ENCODE measurements at places on chromosomes 7 and 10.

DNA sequence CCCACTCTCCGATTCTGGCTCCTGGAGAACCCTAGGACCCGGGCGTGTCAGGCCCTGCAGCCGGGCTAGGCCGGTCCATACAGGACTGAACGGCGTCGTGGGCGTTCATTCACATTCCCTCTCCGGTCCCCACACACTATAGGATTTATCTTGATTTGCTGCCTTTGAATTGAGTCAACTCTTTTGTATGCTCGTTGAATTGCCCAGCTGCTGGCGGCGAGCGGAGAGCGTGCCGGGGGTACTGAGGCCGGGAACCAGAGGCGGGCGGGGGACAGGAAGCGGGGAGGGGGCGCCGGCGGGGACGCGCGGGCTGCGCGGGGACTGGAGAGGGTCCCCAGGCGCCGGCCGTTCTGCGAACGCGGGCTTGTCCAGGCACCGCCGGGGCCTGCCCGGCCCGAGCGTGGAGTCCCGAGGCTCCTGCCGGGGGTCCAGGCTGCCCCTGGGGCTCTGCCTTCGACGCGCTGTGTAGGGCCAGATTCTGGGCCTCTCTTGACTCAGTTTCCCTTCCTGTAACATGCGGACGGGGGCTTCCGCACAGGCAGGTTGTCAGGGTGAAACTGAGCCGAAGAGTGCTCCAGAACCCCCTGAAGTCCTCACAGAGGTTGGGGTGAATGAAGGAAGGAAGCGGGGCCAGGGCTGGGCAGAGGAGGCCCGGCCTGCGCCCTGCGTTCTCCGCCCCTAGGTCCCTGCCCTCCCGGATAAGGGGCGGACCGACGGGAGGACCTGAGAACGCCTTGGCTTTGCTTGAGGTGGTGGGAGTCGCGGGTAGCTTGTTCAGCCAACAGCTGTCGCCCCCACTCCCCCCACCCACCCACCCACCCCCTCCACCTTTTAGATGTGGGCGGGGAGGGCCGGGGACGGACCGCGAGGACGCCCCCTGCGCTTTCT lies 769 bp upstream of the ELFN1 start:
- DNase-seq = no peak

DNA sequence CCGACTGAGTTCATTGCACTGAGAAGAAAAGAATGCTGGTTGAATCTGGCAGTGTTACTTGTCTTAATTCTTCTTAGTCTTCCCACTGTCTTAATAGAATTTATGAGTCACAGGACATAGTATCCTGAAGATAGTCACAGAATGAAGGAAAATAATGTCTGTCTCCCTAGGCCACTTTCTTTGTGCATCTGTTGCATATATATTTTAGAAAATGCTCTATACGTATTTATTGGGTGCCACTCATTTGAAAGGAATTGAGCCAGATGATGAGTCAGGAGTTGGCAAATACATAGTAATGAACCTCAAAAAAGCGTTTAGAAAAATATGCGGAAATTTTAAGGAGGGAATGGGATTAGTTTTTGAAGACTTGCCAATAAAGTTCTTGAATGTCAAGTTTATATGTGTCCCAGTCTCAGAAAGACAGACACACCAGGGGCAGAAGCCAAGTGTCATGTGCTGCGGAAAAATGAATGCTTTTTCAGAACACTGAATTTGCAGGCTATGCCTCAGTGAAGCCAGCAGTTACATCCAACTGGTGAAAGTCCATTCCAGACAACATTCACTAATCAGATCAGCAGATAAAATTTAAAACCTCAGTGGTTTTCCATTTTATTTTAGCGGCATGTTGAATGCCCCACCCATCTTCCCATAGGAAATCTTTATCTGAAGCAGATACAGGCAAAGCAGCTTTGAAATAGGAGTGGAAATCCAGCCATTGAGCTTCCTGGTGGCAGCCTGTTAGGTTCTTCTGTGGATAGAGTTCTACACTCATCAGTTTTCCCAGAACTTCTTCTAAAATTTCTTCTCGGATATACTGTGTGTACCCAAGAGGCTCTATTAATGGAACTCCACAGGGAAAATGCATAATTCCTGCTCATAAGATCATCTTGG lies 308.4 kb downstream of the BICC1 start:
- DNase-seq = no peak

- no peak for DNase-seq
Measured at GRCh38 chr7:70457482-70457881, 674.5 kb upstream of the GALNT17 start.

- DNase-seq = no peak
Measured at GRCh38 chr7:92758796-92759431, 77.5 kb downstream of the CDK6 start.

DNA sequence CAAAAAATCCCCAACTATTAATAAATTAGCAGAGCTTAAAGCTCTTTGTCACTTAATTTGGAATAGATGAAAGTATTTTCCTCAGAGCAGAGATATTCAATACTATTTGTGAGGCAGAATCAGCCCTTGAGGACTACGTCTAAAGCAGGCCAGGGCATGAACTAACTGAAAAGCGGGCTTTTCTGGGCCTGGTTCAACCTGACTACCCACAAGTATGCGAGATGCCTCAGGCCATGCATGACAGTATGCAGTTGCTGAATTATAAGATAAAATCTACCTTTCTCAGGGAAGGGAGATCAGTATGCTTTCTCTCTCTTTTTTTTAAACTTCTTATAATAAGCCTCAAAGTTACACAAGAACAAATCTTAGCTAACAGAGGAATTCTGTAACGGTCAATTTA lies 20.1 kb downstream of the TMEM168 start:
- no peak for DNase-seq

- no peak for DNase-seq
Measured at GRCh38 chr7:76403780-76404494, 5.6 kb downstream of the SSC4D start.

DNA sequence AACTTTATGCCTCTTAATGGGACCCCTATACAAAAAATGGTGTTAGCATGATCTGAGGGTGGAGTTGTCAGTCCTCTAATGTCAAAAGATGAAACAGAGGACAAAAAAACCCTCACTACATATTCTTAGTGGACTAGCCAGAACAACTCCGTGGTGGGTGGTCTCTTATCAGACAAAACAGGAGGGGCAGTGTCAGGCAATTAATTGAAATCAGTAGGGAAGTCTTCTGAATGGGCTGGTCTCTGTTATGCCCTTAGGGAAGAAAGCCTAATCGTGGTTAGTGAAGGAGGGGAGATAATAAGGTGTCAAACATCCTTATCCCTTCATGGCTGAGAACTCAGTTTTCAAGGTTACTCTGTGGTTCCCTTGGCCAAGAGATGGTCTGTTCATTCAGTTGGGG lies 909.4 kb downstream of the GRID1 start:
- no peak for DNase-seq

DNA sequence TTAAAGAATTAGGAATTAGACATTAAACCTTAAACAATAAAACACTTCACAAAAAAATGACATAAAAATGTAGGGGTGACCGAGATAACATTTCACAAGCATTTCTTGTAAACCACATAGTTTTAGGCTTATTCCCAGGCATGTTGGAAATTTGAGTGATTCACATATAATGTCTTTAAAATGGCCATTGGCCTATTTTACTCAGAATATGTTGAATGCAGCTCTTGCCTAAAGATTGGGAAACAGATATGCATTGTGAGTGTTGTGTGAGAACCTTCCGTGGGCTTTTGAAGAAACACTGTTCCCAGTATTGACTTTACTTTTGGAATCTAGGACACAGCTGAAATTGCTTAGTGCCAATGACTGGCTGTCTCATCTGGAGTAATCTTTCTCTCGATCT lies 79.6 kb downstream of the ARL5B start:
- no peak for DNase-seq

DNA sequence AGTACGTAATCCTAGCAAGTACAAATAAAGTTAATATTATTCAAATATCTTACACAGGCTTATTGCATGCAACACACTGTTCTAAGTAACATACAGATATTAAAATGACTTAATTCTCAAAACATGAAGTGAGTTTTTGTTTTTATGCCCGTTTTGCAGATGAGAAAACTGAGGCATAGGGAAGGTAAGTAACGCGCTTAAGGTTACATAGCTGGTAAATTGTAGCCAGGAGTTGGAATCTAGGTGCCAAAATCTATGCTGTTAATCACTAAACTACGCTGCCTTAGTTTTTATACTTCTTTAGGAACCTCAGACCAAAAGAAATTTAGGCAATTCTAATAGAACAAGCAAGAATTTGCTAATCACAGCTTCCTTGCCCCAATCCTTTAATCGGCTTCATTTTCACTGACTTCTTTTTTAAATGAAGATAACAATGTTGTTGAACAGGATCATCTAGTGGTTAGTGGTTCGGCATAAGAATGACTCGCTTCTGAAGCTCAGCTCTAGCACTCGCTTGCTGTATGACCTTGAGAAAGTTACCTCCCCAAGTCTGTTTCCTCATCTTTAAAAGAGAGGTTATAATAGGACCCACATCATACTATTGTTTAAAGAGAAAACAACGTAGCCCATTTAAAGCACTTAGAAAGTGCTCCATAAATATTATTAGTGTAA lies 1.0 kb upstream of the LRRTM3 start:
- no peak for DNase-seq

GRCh38 chr10:68463365-68464093 lies 8.2 kb downstream of the DNA2 start:
- DNase-seq = no peak

- DNase-seq = no peak
Measured at GRCh38 chr7:20785157-20786048, 1.3 kb downstream of the SP8 start.

DNA sequence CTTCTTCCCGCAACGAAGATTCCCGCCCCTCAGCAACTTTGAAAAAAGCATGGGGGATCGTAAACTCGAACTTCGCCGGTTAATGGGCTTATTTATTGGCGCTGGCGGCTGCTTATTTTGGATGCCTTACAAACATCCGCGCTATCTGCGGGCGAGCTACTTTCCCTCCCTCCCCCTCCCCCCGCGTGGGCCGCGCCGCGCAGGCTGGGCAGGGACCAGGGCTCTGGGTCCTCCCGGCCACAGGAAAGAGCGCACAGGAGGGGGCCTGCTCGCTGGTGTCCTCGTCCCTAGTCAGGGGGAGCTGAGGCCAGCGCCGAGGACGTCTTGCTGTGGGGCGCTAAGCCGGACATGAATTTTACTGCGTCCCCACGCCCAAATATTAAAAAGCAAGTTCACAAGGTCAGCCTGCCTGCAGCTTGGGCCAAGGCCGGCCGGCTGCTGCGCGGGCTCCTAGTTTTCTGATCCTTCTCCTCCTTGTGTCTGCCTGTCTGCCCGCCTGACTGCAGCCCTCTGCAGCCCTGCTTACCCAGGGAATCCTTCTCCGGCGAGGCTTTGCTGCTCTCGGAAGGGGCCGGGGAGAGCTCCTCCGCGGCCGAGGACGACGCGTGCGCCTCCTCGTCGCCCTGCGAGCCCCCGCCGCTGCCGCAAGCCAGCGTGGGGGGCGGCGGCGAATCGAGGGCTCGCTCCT lies 1.2 kb downstream of the HOXA10 start:
- DNase-seq = no peak

GRCh38 chr10:6912424-6912823 lies 332.3 kb upstream of the PRKCQ start:
- DNase-seq = no peak

- no peak for DNase-seq
Measured at GRCh38 chr10:20313665-20314064, 497.4 kb downstream of the PLXDC2 start.

GRCh38 chr7:47497367-47498096 lies 84.4 kb downstream of the TNS3 start:
- no peak for DNase-seq

GRCh38 chr10:52771534-52772445 lies 794 bp downstream of the MBL2 start:
- no peak for DNase-seq

DNA sequence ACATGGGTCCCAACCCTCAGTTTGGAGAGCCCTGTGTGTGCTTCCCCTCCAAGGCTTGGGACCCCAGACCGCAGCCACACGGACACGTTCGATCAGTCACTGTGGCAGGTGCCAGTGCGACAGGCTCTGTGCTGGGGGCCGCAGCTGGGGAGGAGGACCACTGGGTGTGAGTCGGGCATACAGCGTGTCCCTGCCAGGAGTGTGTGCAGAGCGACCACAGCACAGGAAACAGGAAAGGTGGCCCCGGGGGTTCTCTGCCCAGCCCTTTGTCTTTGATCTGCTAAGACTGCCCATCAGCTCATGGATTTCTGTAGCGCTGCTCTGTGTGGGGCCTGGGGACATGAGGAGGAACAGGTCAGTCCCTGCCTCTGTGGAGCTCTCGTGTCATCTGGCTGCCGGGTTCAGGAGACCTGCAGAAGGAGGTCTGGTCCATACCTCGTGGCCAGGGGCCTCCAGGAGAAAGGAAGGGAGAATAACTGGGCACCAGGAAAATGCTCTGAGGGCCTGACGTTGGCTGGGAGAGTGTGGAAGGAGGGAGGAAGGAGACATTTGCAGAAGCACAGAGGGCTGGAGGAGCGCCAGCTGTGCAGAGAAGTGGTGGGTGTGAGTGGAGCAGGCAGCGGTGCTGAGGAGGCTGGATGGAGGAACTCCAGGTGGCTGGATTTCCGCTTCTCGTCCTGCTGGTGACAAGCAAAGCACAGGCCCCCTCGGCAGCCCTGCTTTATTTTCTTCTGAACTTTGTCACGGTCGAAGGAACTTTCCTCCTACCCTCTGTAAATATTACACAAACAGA lies 4.1 kb downstream of the NUDT1 start:
- DNase-seq = no peak

DNA sequence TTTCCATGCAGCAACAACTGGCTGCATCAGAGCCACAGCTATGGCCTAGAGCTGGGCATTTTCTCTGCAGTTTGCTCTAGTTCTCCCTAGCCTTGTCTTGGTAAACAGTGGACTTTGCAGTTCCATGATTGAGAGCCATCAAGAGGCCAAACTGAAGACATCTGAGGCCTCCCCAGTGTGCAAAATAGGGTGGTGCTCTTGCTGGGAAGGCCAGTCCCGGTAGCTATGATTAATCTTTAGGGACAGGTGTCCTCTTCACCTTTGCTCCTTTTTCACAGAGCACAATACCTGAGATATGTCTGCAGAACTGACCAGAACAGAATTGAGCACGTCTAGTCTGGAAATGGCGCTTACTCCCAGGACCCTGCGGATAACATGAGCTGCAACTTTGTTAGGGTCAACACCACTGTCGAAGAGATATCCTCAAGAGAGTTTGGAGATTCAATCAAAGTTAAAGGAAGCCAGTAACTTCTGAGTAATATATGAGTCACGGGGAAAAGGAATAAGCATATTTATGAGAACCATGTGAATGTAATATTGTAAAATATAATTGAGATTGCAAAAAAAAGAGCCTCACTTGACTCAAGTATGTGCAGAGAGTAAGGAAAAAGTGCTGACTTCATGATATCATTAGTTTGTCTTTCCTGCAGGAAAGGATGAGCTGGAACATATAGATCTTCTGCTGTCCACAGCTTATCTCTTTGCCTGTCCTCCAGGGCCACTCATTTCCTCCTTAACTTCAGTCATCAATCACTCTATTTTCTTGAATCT lies 76.7 kb downstream of the ANK3 start:
- DNase-seq = no peak

DNA sequence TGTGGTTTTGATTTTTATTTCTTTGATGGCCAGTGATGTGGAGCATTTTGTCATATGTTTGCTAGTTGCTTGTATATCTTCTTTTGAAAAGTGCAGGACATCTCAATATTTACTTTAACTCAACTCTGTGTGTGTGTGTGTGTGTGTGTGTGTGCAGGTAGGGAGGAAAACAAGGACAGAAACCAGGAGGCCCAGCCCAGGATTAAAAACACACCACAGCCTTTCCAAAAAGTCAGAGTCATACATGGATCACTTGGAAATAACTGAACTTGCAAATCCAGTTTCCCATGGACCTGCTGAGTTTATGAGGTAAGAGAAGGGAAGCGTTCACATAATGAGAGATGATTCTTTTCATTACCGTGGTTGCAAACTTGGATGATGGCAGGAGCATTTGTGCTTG lies 189.9 kb upstream of the LYZL1 start:
- no peak for DNase-seq
